ENCODE measurements at places on chromosomes 7 and 10.

- DNase-seq = no peak
Measured at GRCh38 chr10:14513123-14513522, 182.4 kb upstream of the FRMD4A start.

DNA sequence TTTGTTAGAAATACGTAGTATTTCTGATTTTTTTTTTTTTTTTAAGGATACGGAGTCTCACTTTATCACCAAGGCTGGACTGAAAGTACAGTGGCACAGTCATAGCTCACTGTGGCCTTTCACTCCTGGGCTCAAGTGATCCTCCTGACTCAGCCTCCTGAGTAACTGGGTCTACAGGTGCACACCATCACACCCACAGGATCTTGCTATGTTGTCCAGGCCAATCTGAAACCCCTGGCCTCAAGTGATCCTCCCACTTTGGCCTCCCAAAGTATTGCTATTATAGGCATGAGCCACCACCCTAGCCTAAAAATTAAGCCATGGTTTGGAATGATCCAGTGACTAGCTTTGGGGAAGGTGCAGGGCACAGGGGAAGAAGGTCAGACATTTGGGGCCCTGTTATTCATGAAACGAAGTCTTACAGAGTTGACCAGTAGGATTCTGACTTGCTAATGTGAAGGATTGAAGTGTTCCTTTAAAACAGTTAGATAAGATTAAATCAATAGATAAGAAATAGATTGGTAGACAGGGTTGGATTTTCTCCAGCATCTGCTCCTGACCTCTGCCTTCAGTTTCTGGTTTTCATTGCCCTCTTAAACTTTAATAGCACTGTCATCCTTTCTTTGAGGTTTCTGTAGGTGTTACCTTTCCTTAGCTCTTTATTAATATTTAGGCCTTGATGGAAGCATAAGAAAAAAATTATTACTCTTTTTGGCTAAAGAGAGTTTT is 121.6 kb downstream of the LRRC4 start:
- DNase-seq = no peak

GRCh38 chr7:20280475-20281351 is 50.0 kb upstream of the ITGB8 start:
- no peak for DNase-seq

GRCh38 chr10:117442521-117442920 is 67.3 kb upstream of the PDZD8 start:
- DNase-seq = no peak
